ENCODE measurements at places on chromosomes 12 and 14.

- no peak for DNase-seq
These were observed 51.1 kb downstream of the EMP1 start for GRCh38 chr12:13247596-13247995.

GRCh38 chr14:103395244-103395643, 10.0 kb downstream of the MARK3 start:
- no peak for DNase-seq

- no peak for DNase-seq
These were observed 79.9 kb downstream of the BBS10 start for GRCh38 chr12:76268267-76268666.

DNA sequence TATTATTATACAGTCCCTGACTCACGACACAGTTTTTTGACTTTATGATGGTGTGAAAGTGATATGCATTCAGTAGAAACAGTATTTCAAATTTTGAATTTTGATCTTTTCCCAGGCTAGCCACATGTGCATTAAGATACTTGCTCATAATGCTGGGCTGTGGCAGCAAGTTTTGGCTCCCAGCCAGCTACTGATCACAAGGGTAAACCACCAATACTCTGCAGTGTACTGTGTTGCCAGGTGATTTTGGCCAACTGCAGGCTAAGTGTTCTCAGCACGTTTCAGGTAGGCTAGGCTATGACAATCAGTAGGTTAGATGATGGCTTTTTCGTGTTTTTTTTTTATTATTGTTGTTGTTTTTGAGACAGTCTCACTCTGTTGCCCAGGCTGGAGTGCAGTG, 69.4 kb upstream of the ACTN1 start:
- DNase-seq = no peak

- DNase-seq = no peak
These were observed 3.1 kb downstream of the ATP23 start for GRCh38 chr12:57944313-57945023.

- DNase-seq = no peak
These were observed 197.1 kb downstream of the BTG1 start for GRCh38 chr12:91948504-91948903.

DNA sequence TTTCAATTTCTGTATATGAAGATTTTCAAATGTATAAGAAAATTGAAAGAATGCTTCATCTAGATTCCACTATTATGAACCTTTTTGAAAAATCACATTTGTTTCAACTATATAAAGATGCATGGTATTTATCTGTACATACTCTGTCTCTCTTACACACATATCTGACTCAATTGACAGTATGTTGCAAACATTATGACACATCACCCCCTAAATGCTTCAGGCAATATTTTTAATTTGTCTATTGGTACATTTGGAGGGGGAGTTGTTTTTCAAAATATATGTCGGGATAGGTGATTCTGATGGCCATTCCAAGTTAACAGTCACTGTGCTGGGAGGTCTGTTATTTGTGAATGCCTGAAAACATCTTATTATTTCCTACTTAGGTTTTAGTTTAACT, 14.4 kb downstream of the PCNX1 start:
- no peak for DNase-seq

DNA sequence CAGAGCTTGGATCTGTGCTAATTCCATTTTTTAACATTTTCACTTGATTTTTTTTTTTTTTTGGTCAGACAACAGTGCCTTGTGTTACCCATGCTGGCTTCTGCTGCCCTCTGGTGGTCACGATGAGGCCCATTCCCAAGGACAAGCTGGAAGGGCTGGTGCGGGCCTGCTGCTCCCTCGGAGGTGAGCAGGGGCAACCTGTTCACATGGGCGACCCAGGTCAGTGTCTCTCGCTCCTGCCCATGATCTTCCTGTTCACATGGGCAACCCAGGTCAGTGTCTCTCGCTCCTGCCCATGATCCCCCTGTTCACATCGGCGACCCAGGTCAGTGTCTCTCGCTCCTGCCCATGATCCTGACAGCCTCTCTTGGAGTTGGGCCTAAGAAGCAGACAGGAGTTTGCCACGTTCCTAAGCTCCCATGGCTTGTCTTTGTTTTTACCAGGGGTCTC, 59.4 kb downstream of the DGLUCY start:
- peak; percentile 78 for DNase-seq

- no peak for DNase-seq
These were observed 13.5 kb upstream of the TNFAIP2 start for GRCh38 chr14:103109535-103110441.

GRCh38 chr12:4991373-4991772, 52.3 kb upstream of the KCNA5 start:
- no peak for DNase-seq

- no peak for DNase-seq
These were observed 66.3 kb upstream of the PLEKHG3 start for GRCh38 chr14:64637735-64638473.

DNA sequence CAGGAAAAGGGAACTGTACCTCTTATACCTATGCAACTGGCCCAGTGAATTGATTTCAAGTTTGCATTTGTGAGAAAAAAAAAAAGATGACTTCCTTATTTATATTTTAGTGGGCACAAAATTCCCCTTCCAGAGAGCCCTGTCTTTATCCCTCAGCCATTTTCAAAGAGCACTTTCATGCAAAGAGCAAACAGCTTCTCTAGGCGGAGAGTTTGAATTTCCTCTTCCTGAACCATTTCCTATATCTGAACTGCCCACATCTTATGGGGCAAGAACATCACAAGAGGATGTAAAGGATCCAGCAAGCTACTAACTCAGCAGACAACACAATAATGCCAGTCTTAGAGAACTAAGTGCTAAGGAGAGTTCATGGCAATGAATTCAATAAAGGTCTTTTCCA, 22.3 kb upstream of the PLXNC1 start:
- no peak for DNase-seq

- DNase-seq = no peak
These were observed 411.1 kb downstream of the TMTC2 start for GRCh38 chr12:83097643-83098342.

DNA sequence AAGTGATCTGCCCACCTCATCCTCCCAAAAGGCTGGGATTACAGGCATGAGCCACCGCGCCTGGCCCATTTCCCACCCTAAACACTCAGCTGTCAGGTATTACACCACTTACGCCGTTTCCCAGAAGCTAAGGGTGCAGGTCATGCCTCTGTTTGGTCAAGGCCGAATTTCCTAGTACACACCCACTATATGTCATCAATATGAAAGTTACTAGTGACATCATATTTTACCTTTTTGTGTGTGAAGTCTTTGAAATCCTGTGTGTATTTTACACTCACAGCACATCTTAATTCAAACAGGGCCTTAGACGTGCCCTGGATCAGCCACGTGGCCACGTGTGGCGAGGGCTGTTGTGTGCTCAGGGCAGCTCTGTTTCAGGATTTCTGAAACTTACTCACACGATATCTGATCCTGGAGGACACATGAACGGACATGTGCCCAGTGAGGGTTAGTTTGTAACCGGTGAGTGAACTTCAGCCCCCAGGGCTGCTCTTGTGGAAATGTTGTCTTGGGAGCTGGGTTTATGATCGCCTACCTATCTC, 51.8 kb downstream of the GLT1D1 start:
- DNase-seq = no peak

GRCh38 chr14:102079700-102079979, 7.2 kb downstream of the HSP90AA1 start:
- DNase-seq = no peak

GRCh38 chr12:132489078-132489601, 811 bp upstream of the FBRSL1 start:
- DNase-seq = no peak

- DNase-seq = no peak
These were observed 18.4 kb upstream of the C14orf180 start for GRCh38 chr14:104561124-104561557.

DNA sequence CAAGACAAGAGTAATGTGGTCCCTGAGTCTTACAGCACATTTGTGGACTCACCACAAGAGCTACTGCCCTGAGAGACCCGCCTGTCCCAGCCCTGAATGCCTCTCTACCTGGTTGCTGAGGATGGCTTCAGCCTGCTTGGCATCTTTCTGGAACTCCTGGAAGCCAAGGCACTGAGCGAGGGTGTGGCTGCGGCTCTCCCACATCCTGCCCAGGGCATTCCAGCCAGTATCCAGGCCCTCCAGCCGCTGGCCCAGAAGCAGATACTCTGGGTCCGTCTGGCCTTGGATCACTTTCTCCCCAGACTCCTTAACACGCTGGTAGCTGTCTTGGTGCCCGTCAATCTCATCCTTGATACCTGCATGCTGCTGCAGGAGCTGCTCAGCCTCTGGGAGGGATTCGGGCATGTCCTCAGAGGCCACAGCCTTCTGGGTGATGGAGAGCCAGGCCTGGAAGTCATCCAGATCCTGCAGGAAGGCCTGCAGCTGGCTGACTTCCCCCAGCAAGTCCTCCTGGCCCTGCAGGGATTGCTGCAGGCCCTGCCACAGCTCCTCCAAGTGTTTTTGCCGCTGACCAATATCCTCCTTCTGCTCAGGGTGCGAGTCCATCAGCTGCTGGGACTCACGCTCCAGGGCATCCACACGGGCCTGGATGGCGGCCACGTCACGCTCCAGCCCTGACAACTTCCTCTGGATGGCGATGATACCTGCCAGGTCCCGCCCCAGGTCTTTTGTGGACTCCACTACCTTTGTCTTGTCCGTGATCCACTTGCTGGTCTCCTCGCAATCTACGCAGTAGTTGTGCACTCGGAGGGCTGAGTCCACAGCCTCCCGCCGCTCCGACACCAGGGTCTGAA, 82.3 kb downstream of the PLEKHG3 start:
- no peak for DNase-seq

- no peak for DNase-seq
These were observed 14.5 kb downstream of the DYRK2 start for GRCh38 chr12:67662910-67663538.

DNA sequence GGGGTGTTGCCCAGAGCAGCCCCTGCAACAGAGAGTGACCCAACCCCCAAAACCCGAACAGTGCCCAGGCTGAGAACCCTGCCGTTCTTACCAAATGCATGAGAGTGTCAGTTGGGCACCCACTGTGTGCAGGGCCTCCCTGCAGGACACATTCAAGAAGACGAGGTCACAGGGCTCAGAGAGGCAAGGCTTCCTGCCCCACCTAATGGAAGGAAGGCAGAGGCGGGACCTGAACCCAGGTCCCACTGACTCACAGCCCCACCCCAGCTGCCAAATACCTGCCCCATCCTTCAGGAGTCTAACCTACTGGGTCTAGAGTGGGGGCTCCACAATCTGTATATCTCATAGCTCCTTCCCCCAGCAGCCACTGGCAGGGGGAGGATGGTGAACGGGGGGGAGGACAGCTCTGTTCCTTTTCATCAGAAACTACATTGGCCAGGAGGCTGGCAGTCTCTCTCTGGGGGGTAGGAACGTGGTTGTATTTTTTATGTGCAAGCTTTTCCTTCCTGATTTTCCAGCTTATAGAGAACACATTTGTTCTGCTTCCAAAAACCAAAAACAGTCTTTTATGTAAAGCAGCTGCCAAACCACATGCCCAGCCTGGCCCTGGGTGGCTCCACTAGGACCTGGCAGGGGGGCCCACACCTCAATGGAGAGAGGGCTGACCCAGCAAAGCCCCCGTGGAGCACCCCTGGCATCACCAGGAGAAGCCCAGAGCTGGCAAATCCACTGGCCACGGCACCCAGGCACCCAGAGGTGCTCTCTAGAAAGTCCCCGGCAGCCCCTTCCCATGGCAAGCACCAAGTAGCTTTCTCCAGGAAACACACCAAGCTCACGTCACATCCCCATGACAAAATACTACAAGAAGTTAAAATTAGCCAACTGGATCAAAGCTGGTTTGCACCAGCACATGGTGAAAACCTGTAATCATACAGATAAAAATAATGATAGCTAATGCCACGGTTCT, 17.0 kb downstream of the NCOR2 start:
- no peak for DNase-seq

- no peak for DNase-seq
These were observed 190.1 kb downstream of the BCL11B start for GRCh38 chr14:99081880-99082279.

- DNase-seq = no peak
These were observed 39.2 kb upstream of the PLXNC1 start for GRCh38 chr12:94109160-94109559.

GRCh38 chr12:39123580-39124253, 218.3 kb upstream of the CPNE8 start:
- no peak for DNase-seq

DNA sequence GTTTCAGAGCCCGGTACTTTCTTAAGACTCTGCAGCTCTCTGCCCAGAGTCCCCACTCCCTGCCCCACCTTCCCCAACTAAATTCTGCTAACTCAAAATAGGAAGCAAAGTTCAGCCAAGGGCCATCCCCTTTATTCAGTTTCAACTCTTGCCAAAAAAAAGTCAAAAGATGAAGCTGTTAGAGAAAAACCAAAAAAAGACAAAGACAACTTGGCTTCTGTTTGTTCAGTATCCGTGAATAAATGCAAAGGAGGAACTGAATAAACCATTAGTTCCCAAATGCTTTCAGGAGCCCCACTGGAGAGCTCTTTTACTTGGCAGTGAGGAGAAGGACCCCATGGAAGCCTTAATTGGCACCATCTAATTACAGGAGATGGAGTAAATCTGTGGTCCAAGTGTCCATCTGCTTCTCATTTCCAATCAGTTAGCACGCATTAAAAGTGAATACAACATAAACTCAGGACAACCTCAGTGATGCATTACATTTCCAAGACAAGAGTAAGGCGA, 155.4 kb upstream of the GZMB start:
- no peak for DNase-seq

DNA sequence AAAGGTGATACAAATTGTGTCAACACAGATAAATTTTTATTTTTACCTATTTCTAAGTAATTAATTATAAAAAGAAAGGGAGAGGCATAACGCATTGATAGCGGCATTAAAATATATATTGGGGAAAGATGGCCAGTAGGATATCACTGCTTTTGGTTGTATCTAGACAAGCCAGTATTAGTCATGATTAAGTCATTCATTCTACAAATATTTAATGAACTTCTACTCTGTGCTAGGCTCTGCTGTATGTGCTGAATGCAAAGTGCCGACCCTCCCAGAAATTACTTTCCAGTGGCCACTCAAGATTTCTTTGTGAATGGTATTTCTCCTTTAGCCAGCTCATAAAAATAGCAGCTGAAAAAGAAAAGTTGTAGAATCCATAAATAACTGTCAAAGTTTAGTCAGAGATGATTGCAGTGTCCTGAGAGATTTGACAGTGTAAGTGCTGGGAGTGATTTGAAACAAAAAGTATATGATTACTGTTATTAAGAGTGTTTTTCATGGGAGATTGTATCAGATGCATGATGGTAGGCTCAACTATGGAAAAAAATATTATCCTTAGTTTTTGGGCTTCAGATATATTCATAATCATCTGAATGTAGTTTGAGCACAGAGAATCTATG, 133.2 kb downstream of the MGAT4C start:
- no peak for DNase-seq

- DNase-seq = no peak
These were observed 352 bp downstream of the PLXNC1 start for GRCh38 chr12:94148739-94149118.

GRCh38 chr12:47281667-47282171, 202.0 kb upstream of the AMIGO2 start:
- DNase-seq = no peak

- no peak for DNase-seq
These were observed 9.8 kb downstream of the DHRS1 start for GRCh38 chr14:24289649-24290280.

DNA sequence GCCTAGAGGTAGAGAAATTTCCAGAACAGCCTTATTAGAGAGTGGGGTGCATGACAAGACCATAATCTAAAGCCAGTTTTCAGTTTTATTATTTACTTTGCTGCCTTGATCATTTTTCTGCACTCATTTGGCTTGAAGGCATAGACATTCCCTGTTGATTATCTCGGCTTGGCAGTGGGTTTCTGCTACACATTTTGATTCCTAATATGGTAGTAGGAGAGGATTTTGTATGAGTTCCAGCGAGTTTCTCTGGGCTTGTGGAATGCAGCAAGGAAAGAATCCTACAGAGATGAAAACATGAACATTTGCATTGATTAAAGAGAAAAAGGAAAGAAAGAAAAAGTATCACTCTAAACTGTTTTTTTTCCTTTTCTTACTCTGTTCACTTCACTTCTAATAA, 281.2 kb downstream of the PAWR start:
- no peak for DNase-seq

Data from C1 segment of cervical spinal cord (tissue), 14 donors.